ENCODE measurements at places on chromosomes 6 and 20.

- no peak for DNase-seq
Observed at GRCh38 chr20:46164254-46164653, 46.1 kb downstream of the CD40 start.

DNA sequence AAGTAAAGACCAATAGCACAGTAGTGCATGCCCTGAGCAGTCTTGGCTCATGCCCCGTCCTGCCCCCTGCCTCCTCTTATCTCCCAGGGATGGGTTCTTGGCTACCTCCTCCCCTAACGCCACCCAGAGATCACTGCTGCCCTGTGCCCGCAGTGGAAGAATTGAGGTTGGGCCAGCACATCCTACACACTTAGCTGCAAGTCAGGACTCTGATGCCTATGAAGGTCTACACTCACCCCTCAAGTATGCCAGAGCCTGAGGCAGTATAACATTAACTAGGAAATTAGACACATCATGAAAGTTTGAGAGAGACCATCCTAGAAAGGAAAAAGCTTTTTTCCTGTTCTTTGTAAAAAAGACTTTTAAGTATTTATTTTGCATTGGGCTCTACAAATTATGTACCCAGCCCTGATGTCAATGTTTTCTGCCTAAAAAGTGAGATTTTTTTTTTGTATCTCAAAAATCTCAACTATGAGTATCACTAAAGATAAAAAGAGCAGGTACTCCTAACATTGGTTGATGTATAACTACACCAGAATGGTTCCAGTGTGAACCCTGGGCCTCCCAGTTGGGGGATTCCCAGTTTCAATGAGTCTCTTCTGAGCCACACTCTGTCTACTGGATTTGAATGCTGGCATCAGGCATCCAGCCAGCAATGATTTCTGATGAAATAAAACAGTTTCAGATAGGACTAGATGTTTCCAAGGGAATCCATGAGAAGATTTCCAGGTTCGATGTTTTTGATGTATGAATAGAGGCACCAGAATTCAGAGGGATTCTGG lies 115.4 kb downstream of the ISM1 start:
- no peak for DNase-seq

DNA sequence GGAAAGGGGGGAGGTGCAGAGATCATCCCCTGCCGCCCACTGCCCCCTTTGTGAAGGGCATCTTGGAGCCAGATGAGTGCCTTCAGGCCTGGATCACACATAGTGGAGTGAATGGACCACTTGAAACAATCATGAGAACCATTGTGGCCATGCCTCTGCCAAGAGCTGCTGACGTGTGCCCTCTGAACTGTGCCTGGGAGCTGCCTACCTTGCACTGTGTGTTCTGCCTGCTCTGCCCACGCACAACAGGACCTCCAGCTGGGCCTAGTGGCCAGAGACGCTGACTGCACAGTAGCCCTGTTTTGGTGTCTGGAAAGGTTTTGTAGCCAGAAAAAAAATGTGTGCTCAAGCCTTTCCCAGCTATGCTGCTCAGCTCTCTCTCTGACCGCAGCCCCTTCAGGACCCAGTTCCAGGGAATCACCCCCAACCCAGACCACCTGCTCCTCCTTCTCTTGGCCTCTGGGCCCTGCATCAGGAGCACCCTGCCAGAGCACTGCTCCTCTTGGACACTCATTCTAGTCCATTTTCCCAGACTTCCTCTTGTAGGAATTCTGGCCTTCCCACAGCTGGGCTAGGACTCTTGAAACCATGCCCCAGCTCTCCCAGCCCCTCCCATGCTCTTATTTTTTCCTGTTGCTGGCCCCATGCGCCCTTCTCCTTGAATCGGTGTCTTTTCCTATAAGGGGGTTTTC lies 1.6 kb upstream of the ADIG start:
- no peak for DNase-seq

GRCh38 chr6:5124526-5124925 lies 39.4 kb downstream of the PPP1R3G start:
- no peak for DNase-seq

GRCh38 chr20:44714701-44715498 lies at the start of gene CCN5:
CCN5 (plus strand) TSS chr20:44715369; CDS start chr20:44715391, 22 bp downstream.
- DNase-seq = no peak

- DNase-seq = no peak
Observed at GRCh38 chr6:141968632-141969031, 164.1 kb upstream of the GJE1 start.

DNA sequence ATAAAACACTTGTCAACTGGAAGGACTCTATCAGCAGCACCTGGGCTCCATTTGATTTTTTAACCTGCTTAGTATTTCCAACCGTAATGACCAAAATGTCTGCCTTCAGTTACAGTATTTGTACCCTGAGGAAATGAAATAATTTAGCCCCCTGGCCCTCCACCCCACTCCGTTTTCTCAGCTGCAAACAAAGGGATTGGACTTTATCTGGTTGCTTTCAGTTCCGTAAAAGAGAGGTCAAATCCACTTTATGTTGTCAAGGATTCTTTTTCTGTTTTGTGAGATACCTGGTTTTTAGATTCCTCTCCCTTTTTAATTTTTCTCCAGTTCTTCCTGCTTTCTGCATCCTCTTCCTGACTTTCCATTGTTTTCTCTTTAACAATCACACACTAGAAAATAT lies 64.4 kb upstream of the BMP2 start:
- DNase-seq = no peak

- no peak for DNase-seq
Observed at GRCh38 chr6:147287869-147288271, 83.7 kb downstream of the STXBP5 start.

DNA sequence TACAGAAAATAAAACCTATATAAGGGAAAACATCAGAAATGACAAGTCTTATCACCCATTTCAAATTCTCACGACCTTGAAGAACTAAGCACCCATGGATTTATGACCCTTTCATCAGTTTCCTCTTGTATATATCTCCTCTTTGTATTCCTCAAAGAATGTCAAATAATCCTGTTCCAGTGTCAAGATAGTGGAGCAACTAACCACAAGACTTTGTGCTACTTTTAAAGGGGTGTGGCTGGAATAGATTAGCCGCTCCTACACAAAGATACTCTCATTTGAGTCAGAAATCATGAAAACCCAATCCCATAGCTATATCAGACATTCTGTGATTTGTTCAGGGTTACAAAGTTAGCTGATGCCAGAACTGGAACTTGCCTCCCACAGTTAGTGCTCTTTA lies 6.6 kb downstream of the REPS1 start:
- DNase-seq = no peak

GRCh38 chr6:97262676-97263075 lies 20.3 kb downstream of the MMS22L start:
- no peak for DNase-seq

DNA sequence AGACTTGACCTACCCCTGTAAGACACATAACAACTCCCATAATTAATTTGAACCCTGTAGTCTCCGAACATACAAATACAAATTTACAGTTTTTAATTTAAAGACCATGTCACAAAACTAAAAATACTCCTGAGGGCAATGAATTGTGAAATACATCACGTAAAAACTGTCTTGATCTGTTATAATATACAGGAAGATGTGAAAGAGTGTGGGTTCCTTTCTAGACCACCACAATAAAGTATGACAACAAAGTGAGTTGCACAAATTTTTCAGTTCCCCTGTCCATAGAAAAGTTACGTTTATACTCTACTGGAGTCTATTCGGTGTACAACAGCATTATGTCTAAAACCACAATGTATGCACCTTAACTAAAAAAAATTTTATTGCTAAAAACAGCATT lies 11.0 kb upstream of the BLOC1S5 start:
- DNase-seq = no peak

- no peak for DNase-seq
Observed at GRCh38 chr6:134708079-134708478, 241.8 kb downstream of the ALDH8A1 start.

DNA sequence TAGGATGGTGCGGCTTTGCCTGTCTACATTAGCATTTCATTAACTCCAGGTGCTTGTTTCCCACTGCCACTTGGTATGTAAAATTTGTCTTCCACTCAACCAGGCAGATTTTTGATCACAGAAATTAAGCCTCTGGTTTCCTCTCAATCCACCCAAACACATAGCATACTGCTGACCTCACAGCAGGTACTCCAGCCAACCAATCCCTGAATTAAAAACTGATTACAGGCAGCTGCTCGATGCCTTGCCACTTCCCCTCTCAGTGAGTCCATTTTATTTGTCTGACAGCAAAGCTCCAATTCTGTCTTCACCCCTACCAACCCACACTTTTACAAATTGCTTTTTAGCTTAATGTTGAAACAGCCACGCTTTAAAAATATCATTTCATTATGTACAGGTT lies 95.2 kb downstream of the PLCB1 start:
- no peak for DNase-seq

DNA sequence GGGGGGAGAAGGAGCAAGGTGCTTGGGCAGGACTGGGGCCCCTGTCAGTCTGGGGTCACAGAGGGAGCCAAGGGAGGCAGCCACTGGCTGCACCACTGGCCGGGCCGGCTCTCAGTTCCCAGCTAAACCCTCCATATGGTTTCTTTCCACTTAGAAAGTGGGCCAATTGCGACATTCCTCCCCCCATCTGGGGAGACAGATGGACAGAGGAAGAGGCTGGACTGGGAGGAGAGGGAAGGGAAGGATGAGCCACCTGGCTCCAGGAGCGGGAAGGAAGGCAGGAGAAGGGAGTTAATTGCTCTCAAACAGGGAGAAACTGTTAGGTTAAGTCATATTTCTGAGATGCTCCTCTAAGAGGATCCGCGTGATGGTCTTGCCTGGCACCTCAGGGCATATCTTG lies 82.2 kb downstream of the GRM4 start:
- no peak for DNase-seq

DNA sequence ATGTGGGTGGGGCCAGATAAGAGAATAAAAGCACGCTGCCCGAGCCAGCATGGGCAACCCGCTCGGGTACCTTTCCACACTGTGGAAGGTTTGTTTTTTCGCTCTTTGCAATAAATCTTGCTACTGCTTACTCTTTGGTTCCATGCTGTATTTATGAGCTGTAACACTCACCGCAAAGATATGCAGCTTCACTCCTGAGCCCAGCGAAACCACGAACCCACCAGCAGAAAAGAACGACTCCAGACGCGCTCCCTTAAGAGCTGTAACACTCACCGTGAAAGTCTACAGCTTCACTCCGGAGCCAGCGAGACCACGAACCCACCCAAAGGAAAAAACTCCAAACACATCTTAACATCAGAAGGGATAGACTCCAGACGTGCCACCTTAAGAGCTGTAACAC lies 76.7 kb downstream of the TFAP2A start:
- DNase-seq = no peak
